ENCODE measurements at places on chromosomes 3 and 15.

GRCh38 chr3:156471431-156471830 is 83.5 kb downstream of the SSR3 start:
- no peak for DNase-seq

GRCh38 chr15:100966997-100967396 is 47.8 kb downstream of the LRRK1 start:
- DNase-seq: no peak

DNA sequence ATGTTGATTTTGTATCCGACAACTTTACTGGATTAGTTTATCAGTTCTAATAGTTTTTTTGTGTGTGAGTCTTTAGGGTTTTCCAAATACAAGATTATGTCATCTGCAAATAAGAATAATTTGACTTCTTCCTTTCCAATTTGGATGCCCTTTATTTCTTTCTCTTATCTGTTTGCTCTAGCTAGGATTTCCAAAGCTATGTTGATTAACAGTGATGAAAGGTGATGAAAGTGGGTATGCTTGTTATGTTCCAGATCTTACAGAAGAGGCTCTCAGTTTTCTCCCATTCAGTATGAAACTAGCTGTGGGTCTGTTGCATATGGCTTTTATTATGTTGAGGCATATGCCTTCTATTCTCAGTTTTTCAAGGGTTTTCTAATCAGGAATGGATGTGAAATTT is 56.4 kb upstream of the CHRNB4 start:
- DNase-seq: no peak

DNA sequence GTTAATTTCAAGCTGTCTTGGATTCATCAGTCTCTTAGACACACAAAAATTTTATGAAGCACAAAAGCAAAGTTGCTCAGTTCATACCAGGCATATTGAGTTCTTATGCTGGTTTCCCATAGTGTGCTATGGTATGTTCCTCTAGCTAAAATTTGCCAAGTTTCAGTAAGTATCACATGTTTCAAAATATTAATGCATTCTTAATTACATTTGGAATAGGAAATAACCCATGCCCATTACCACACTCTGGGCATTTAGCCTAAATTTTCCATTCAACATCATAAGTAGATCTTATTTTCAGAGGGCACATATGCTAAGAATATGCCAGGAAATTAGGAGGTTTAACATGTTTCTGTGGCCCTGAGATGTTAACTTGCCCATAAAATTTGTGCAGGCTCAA is 289.9 kb downstream of the SHOX2 start:
- DNase-seq: no peak

DNA sequence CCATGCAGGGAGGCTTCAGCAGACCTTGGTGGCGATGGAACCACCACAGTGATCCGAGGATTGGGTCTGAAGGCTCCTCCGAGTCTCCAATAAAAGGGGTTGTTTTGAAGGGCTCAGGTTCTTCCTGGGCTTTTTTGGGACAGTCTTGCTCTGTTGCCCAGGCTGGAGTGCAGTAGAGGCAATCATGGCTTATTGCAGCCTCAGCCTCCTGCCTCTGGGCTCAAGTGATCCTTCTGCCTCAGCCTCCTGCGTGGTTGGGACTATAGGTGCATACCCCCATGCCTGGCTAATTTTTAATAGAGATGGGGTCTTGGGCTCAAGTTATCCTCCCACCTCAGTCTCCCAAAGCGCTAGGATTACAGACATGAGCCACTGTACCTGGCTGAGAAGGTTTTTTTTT is 84.8 kb downstream of the IGF1R start:
- no peak for DNase-seq

GRCh38 chr3:146274833-146275232 is 23.9 kb upstream of the PLSCR4 start:
- DNase-seq: no peak

DNA sequence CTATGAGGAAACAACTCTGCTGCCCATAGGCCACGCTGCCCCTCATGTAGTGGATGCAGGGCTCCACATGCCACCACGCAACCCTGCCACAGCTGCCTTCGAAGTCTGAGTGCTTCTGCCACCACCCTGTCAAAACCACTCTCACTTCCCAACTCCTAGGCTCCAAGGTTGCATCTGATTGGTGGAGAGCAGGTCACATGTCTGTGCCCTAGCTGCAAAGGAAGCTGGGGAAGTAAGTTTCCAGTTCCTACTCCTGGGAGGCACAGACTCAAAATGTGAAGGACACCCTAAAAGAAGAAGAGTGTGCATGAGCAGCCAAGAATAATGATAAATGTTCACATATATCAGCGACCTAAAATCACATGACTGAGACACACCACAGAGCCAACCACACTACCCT is 31.9 kb upstream of the TICRR start:
- no peak for DNase-seq

GRCh38 chr3:96706509-96706908 is 107.9 kb upstream of the EPHA6 start:
- DNase-seq: no peak

- no peak for DNase-seq
Observed at GRCh38 chr3:152229692-152230091, 39.0 kb upstream of the MBNL1 start.

- DNase-seq: no peak
Observed at GRCh38 chr15:56202701-56203100, 41.0 kb downstream of the RFX7 start.

GRCh38 chr3:97347780-97348179 is 416.8 kb upstream of the ARL6 start:
- DNase-seq: no peak

GRCh38 chr3:193865896-193866480 is 270.0 kb upstream of the HES1 start:
- no peak for DNase-seq

DNA sequence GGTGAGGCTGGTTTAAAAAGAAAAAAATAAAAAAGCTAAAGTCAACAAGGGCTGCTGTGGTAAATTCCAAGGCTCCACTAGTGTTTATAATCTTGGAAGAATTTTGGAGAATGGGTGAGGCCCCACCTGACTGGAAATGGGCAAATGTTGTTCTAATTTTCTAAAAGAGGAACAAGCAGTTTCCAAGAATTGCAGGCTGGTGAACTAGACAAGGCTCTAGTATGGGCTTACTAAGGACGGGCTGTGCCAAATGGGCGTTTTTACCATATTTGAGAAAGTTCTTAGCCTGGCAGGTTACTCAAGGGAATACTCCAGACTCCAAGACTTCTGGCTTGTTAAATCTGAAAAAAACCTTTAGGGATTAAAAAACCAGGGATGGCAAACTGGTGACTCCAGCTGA is 67.0 kb upstream of the ABHD2 start:
- no peak for DNase-seq

- peak; percentile 61 for DNase-seq
Observed at GRCh38 chr3:126267169-126267975, 87.0 kb upstream of the ALDH1L1 start.

- DNase-seq: no peak
Observed at GRCh38 chr3:149247929-149248691, 26.5 kb upstream of the CP start.

GRCh38 chr15:81113204-81113657 is 20.8 kb upstream of the CFAP161 start:
- DNase-seq: no peak

DNA sequence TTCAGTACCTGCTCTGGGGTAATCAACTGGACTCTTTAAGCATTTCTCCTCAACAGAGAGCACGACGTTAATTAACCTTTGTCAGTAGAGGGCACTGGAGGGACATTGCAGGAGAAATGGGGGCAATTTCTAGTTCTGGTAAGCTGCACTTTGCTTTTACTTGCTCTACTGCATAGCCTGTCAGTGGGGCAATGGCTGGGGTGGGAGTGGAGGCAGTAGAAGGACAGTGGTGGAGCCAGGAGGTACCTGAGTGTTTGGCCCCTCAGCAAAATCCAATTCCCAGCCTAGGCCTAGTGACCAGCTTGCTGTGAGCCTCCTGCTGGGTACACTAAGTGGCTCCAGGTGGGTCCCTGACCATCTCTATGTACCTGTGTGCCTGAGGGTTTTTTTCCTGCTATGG is 18.3 kb upstream of the MED12L start:
- no peak for DNase-seq

GRCh38 chr3:37739579-37740290 is 121.9 kb upstream of the CTDSPL start:
- no peak for DNase-seq

DNA sequence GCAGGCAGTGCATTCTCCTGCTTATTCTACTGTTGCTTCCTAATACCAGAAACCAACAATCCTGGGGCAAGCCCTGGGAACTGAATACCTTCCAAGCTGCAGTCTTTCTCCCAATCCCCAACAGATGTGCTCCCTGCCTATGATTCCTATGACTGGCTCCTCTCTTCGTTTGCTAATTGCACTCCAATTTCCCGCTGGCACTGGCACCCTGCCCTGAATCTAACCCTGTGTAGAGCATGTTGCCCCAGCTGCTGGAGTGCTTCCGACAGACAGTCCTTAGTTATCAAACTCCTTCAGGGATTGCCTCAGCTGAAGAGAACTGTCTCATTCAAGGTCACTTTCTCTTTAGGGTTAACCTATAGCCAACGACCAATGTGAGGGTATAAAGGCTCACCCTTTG is 214.1 kb downstream of the NECTIN3 start:
- no peak for DNase-seq

- no peak for DNase-seq
Observed at GRCh38 chr3:184479426-184480126, 82.0 kb upstream of the EPHB3 start.

- no peak for DNase-seq
Observed at GRCh38 chr3:73774645-73775044, 149.9 kb upstream of the PDZRN3 start.

GRCh38 chr3:100210772-100211135 is 50.0 kb upstream of the TBC1D23 start:
- DNase-seq: no peak

DNA sequence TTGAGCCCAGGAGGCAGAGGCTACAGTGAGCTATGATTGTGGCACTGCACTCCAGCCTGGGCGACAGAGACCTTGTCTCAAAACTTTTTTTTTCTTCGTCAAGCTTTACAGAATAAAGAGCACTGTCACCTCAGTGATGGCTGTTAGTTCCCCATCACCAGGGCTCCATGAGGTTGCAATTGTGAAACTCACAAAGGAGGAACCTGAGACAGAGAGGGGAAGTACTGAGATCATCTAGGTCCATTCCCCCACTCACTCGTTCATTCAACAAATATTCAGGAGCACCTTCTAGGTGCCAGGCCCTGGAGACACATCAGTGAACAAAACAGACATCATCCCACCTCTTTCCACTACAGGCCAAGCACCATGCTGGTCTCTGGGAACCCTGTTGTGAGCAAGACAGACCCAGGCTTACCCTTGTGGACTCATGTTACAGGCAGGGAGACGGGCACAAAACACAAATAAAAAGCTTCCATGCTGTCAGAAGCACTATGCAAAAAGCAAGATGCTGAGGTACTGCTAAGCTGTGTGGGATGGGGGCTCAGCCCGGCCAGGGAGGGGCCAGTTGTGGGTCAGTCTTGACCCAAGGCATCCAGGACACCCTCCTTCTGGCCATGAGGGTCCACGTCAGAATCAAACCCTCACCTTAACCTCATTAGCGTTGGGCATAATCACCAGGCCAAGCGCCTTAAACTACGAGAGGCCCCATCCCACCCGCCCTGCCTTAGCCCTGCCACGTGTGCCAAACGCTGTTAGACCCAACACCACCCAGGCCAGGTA is 2.1 kb upstream of the RHO start:
- no peak for DNase-seq

DNA sequence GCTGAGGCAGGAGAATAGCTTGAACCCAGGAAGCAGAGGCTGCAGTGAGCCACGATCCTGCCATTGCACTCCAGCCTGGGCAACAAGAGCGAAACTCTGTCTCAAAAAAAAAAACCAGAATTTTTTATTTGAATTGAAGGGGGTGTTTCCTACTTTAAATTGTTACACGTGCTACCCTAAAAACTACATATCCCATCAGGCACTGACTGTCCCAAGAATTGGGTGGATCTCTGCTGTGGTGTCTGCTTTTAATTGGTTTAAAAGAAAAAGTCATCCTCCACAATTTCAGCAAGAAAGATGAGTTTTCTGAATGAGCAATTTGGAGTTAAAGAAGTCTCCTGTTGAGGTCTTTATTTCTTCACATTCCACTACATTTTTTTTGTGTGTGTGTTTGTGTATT is 2.1 kb downstream of the PDIA3 start:
- no peak for DNase-seq

- no peak for DNase-seq
Observed at GRCh38 chr3:42345811-42346210, 64.6 kb downstream of the LYZL4 start.

- no peak for DNase-seq
Observed at GRCh38 chr15:57329582-57330367, 46.5 kb upstream of the CGNL1 start.

- DNase-seq: no peak
Observed at GRCh38 chr3:27105904-27106303, 263.3 kb downstream of the NEK10 start.

- no peak for DNase-seq
Observed at GRCh38 chr3:171741377-171741776, 68.9 kb downstream of the PLD1 start.

GRCh38 chr15:73394782-73395181 is 26.0 kb upstream of the HCN4 start:
- DNase-seq: no peak

DNA sequence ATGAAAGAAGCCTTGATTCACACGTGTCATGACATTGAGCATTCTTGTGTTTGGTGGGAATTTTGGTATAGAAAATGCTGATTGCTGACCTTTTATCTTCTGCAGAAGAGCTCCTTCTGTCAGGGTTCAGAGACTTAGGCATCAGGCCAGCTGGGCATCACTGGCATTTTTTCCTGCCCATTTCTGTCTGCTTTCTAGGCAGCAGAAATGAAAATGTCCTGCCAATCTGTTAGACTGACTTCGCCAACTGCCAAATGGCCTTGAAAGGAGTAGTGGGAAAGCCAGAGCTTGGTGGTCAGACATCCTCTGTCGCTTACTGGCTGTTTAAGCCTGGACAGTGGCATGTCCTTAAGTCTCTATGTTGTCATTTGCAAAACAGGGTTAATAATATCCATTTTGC is 57.4 kb downstream of the EEFSEC start:
- no peak for DNase-seq

DNA sequence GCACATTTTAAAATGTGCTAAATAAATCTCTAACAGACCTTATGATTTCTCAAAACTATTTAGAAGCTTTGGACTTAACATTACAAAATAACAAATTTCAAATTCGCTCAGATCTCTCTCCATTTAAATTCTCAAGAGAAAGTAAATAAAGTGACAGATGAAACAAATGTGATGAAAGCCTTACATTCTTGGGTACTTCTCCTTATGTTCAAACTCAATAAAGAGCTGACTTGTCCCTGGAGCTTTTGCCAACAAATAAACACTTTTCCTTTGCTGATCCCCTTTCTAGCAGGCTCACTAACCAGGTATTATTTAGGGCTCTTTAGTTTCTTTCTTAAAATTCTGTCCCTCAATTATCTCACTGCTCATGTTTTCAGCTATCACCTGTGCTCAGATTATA is 259.1 kb upstream of the ARPP21 start:
- no peak for DNase-seq

All from cortex of kidney (tissue), 1 donor.